ENCODE measurements at places on chromosomes 1 and 21.

DNA sequence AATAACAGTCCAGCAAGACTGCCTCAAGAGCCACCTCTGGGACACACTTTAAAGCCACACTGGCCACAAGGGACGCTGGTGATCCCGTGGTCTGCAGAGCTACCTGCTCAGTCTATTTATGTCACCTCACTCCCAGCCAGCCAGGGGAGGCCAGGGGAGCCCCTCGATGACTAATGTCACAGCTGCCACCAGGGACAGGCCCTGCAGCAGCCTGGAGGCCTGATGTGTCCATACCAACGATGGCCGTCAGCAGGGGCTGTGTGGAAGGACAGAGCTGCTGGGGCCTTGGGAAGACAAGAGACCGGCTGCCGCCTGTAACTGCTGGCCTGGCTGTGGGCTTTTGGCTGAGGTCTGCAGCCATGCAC, 71.0 kb downstream of the SIK1 start:
- DNase-seq, result no peak

DNA sequence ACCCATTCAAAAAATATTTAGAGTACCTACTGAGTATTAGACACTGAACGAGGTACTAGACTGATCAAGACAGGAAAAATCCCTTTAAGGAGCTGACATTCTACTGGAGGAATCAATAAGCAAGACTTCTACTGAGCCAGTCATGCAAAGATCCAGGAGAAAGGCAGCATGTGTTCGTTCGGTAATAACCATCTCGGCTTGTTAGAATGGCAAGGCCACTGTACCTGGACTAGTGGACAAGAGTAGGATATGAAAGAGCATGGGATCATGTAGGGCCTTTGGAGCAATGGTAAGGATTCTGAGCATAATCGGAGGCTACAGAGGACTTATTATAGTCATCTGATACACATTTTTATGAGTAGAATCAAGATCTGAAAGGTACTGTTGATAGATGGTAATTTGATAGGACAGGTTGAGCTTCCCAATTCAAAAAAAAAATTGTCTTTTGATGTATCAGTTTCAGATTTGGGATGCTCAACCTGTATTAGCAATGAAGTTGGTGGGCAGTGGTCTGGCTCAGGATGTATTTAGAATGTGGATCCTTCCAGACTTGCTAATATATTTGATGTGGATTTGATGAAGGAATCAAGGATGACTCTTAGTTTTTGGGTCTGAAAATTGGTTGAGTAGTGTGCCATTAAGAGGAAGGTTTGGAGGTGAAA, 2.3 kb downstream of the COX20 start:
- no peak for DNase-seq

DNA sequence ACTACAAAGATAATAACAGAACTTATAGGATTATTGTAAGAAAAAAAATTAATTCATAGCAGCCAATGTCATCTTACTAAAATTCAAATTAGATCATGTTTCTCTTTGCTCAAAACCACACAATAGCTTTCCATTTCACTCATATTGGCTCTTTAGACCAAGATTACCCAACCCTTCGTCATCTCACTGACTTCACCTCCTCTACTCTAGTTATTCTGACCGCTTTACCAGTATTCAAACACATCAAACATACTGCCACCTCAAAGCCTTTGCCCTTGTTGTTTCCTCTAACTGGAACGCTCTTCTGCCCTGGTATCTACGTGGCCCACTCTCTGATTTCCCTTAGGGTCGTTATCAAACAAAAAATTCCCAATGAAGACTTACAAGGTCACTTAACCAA, 1.7 kb downstream of the ANGPTL3 start:
- DNase-seq, result no peak

DNA sequence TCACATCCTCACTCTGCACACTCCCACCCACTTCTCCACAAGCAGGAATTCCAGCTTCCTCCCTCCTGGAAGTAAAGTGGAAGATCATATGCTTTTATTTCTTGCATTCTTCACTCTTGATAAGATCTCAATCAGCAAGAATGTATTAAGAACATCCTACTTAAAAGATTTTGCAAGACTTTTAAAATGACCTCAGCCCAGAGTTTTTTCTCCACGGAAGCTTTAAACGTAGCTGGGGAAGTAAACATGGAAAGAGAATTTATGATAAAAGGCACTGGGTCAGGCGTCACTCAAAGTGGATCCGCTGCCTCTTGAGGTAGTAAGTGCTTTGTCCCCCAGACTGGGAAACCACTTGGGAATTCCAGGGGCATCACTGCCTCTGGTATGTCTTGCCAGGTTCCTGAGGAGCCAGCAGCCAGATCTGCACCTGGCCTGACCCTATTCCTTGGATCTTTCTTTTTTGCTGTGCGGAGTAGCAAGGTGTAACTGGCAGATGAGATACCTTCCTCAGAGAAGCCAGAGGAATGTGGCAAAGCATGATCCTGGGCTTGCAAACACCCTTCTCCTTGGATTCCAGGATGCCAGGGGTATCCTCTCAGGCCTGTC, 33.9 kb downstream of the CDK18 start:
- no peak for DNase-seq

DNA sequence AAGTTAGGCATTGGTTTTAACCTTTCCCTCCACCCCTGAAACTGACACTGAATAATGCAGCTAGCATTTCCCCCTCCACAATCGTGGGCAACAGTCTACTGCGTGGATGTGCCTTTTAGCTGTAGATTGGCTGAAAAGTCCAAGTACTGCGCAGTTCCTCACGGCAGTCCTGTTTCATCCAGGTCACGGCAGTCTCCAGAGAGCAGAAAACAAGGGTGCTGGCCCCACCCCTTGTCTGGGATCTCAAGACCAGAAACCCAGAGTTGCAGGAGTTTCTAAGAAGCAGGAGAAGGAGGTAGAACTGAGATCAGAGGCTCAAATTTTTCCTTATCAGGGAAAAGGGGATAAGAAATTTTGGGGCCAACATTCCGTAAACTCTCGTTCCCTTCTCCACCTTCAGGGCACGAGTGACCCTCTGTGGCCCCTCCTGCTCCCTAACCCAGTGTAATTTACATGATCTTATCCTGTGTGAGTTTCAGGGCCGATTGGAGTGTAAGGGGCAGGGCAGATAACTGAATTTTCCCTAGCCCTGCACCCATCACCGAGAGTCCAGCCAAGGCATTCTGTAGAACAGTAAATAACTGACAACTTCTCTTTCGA, 25.9 kb upstream of the PLA2G2C start:
- DNase-seq, result no peak

DNA sequence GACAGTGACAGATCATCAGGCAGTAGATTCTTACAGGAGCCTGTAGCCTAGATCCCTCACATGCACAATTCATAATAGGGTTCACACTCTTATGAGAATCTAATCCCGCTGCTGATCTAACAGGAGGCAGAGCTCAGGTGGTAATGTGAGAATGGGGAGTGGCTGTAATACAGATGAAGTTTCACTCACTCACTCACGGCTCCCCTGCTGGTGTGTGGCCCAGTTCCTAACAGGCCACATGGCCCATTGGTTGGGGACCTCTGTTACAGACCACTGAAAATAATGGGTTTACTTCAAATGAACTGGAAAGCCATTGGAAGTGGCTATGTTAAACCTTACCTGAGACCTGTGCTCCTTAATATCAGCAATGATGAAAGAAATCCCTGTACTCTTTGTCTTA, 151.0 kb downstream of the GRIK1 start:
- DNase-seq, result no peak

- DNase-seq, result no peak
Observed at GRCh38 chr1:230376296-230376695, 49.8 kb downstream of the PGBD5 start.

DNA sequence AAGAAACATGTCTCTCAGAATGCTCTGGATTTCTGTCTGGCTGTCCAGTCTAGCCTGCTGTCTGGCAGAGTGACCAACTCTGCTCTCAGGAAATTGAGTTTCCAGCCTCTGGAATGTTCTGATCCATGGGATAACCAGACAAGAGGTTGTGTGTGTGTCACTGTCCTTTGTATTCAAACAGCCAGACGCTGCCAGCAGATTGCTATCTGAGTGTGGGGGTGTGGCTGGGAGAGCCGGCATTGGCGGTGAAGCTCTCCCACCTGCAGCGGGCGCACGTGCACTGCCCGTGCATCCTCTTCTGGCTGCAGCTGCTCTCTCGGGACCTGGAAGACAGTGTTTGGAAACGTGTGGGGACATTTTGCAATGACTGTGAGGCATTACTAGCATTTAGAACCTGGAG, 26.1 kb downstream of the PKP1 start:
- DNase-seq, result no peak

GRCh38 chr1:7491109-7491817, 279.8 kb upstream of the VAMP3 start:
- DNase-seq, result no peak

DNA sequence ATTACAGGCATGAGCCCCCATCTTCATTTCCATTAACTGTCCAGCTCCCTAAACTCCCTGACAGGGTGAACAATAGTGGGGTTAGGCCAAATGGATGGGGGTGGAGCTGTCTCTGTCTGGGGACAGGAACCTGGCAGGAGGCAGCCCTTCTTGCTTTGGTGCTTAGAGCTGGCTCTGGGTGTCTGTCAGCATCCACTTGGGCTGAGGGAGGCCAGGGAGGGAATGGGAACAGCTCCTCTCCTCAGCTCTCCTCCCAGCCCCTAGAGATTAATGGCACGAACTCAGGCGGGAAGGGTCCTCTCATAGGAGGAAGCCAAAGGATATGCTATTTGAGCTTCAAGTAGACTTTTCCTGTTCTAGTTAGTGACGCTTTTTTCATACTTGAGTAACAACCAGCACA, 11.1 kb upstream of the ETV3L start:
- no peak for DNase-seq

GRCh38 chr1:229230140-229230892, 40.6 kb upstream of the RAB4A start:
- no peak for DNase-seq

DNA sequence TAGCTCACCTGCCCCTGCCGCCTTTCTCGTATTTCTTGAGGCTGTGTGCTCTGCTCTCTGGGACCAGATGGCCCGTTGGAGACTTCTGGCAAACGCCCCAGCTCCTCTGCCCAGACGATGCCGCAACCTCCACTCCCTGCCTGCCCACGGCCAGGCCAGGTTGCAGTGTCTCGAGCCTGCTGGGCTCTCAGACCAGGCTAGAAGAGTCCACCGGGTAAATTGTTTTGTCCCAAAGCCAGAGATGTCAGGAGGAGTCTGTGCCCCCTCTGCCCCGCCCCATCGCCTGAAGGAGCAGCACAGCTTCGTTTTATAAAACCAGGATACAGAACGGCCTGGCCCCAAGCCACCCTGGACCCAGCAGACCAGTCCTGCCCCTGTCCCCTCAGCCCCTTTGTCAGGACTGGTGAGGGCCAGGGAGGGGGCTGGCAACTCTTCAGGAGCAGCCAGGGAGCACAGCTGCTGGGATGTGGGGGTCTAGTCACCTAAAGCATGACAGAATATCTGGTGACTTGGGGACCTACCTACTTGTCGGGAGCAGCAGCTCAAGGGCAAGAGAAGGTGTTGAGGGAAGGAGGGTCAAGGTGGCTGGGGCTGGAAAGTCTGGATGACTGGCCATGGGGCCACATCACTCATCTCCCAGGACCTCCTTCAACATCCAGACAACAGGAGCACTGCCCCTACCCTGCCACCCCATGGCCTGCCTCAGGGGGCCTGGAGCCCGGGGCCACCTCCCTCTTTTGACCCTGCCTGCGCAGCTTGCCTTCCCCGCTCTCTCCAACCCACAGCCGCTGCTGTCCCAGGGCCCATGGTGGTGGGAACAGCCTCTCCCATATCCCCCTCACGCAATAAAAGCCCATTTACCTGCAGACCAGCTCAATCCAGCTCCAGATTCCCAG, 33.9 kb upstream of the LBR start:
- DNase-seq, result no peak

DNA sequence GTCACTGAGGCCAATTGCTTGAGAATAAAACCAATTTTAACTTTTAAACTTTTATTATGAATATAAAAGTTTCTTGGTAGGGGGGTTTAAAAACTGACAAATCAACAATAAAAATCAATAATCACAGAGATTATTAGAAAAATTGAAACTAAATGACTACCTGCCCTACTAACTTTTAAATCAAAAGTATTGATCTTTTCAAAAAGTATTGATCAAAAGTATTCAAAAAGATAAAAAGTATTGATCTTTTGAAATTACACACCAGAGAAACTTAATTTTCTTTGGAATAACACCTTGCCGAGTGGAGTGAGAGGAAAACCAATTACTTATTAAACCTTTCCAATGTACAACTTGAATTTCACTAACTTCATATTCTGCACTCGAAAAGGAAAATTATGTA, 2.2 kb downstream of the SLC30A1 start:
- DNase-seq, result no peak

GRCh38 chr1:192311281-192311680, 5.5 kb upstream of the RGS21 start:
- DNase-seq, result no peak

GRCh38 chr1:175157200-175157599, 35.4 kb downstream of the KIAA0040 start:
- no peak for DNase-seq

DNA sequence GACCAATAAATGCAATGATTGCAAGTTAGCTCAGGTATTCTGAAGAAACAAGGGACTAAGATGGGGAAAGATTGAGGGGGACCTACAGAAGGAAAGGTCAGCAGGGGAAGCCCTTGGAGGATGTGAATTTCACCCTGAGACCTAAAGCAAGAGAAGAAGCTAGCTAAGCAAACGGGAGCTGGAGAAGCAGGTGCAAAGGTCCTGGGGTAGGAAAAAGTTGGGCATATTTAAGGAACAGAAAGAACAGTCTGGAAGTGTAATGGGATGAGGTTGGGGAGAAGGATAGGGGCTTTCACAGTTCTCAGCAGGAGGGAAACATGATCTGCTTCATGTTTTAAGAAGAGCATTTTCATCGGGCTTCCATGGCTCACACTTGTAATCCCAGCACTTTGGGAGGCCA, 89.7 kb upstream of the SLC45A1 start:
- no peak for DNase-seq

- DNase-seq, result no peak
Observed at GRCh38 chr1:230633469-230633868, 8.8 kb upstream of the COG2 start.

DNA sequence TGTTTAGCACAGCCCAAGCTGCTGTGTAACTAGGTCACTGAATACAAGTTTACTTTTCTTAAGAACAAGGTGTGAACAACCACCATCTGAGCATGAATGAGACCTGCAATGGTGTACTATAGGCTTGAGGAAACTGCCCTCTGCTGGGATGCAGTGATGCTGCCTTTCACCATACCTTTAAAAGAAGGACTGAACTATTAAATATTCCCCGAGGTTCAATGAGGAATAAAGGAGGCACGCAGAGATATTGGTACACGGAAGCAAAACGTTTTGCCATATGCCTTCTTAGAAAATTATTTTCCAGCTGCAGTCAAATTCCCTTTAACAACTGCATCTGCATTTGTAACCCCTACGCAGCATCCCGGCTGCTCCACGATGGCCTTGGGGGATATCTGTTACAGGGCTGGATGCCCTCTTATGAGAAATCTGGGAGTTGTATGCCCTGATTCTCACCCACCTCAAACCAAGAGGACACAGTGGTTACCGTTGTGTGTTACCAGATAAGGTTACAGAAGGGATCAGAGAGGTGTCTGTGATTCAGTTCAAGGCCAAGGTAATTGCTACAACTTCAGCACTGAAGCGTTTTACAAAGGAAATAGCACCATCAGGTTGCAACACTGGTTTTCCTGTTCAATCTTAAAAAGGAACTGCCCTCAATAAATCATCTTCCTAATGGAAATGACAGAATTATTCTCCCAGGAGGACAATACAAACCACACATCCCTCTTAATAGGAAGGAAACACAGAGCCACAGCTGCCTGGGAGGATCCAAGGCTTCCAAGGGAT, 470.5 kb downstream of the LTN1 start:
- DNase-seq, result no peak
